ENCODE measurements at places on chromosomes 7 and 10.

GRCh38 chr7:139656387-139656786, 121.4 kb downstream of the HIPK2 start:
- DNase-seq: peak; percentile 4

- DNase-seq: no peak
These were observed 131.9 kb downstream of the TNS3 start for GRCh38 chr7:47449810-47450590.

GRCh38 chr7:156378806-156379205, 261.8 kb upstream of the RNF32 start:
- no peak for DNase-seq

GRCh38 chr10:76133597-76134255, 702.3 kb downstream of the LRMDA start:
- DNase-seq: no peak

GRCh38 chr10:128741180-128741579, 615.0 kb upstream of the MKI67 start:
- DNase-seq: no peak

GRCh38 chr10:36621346-36621745, 504.1 kb upstream of the ANKRD30A start:
- DNase-seq: no peak

- no peak for DNase-seq
These were observed 3.1 kb downstream of the SLC39A12 start for GRCh38 chr10:17954861-17955260.

DNA sequence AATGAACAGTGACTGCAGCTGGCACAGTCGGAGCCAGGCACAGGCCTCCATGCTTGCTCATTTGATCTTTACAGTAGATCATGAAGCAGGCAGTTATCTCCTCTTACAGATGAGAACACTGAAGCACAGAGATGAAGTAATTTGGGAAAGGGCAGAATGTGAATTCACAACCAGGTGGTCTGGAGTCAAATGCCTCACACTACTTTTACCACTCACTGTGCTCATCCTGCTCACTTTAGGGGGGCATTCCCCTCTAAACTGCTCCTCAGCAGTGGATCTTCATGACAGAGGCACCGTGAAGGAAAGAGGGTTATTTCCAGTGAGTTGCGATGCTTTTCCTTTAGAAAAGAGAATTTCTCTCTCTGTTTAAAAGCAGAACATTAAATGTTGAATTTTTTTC, 15.1 kb downstream of the SNX10 start:
- DNase-seq: no peak

- DNase-seq: no peak
These were observed 86.6 kb upstream of the CYTH3 start for GRCh38 chr7:6359021-6359420.

DNA sequence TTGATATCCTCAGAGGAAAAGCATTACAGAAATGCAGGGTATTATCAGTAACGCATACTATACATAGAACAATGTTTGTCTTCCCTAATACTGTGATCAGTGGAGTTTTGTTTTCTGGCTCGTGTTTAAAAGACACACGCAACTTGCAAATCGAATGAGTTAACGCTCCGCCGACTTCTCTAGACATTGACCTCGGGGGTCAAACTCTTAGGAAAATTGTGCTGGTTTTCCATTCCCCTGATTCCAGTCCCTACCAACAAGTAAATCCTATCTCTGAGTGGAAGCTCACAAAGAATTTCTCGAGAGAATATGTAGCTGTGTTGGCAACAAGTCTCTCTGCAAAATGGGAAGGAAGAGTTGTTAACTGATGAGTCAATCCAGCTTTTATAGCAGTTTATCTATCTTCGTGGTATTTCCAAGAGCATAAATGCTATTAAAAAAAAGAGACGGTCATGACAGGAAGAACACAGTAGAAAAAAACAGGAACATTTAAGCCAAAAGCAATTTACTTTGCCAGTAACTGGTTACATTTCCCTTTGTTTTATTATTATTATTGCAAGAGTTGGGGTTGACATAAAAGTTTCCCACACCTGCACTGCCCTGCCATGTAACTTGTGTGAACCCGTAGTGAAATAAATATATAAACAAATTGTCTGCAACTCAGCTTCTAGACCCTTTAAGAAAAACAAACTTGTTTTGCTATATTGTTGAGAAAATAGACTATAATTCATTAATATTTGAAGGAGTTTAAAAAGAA, 144.4 kb downstream of the ARID5B start:
- no peak for DNase-seq

DNA sequence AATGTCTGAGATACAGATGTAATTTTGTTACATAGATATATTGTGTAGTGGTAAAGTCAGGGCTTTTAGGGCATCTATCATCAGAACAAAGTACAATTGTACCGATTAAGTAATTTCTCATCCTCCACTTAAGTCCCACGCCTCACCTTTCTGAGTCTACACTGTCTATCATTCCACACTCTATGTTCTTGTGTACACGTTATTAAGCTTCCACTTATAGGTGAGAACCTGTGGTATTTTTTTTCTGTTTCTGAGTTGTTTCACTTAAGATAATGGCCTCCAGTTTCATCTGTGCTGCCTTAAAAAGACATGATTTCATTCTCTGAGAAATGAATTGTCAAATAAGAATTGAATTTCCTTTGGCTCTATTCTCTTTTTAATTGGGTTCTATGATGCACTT, 15.5 kb upstream of the OSBPL3 start:
- DNase-seq: no peak

GRCh38 chr10:44471410-44471809, 86.5 kb upstream of the CXCL12 start:
- DNase-seq: no peak

- no peak for DNase-seq
These were observed 101.8 kb downstream of the EGFR start for GRCh38 chr7:55120501-55121198.

GRCh38 chr7:12761111-12761510, 73.7 kb downstream of the ARL4A start:
- no peak for DNase-seq

DNA sequence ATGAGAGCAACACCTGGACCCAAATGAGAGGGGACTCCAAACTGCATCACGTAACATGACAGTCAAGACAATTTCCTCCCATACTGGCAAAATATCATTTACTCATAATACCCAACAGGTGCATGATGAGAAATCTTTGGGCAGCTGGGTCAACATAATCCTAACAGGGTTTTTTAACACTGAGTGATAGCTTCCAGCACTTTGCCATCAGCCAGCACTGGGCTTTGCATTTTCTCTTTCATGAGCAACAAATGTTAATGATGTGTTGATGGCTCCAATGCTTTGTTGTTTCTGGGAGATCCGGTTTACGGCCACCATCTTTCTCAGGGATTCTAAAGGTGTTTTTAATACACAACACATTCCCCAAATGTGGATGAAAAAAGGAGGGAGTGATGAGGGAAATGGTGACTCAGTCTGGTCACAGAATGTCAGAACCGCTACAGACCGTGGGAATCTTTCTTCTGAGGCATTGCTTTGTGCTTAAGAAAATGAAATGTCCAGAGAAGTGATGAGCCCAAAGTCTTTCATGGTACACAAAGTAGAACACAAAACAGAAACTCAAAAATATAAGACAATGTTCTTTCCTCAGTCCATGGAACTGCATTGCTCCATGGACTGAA, 705.7 kb upstream of the IGFBP3 start:
- no peak for DNase-seq

DNA sequence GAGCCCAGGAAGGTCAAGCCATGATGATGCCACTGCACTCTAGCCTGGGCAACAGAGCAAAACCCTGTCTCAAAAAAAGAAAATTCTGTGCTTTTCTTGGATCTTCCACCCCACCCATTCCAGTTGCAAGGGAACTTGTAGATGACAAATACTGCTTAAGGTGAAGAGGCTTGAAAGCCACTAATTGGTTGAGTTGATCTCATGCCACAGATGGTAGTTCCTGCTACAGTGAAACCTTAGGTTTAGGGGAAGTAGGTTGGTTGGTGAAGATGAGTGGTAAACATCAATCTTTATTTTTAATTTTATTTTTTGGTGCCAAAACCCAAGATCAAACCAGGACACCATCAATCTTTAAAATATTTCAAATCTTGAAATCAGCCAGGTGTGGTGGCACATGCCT, 2.9 kb upstream of the GDI2 start:
- DNase-seq: no peak

DNA sequence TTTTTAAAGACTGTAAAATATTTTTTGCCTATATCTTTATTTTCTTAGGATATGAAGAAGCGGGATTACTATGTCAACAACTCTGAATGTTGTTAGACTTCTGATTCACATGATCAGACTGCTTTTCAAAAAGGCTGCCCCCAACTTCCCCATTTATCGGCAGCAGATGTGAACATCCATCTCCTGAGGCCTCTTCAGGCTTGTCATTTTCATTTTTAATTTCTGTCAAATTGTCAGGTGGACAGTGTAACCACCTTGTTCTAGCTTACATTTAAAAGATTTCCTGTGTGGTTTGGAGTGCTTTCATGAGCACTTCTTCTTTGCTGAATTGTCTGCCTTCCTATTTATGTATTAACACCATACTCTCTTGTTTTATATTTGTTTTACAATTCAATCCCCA, 78.8 kb upstream of the GSDME start:
- no peak for DNase-seq

DNA sequence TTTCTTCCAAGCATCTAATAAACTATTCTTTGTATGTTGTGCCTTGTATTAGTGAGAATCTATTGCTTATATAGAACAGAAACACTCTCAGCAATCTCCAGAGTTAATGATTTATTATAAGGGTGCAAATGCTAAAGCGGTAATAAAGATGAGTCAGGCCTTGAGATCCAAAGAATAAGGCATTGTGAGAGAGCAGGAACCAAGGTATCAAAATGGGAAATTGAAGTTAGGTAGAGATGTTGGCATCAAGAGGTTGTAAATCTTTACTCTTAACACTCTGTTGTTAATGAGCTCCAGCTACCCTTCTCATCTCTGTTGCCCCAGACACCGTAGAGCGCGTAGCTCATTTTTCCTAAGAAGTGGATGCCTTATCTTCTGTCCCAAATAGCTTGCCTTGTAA, 375.2 kb downstream of the ARL4A start:
- no peak for DNase-seq

- peak; percentile 41 for DNase-seq
These were observed 30.4 kb downstream of the DDC start for GRCh38 chr7:50534690-50535290.

GRCh38 chr10:51743146-51743545, 43.8 kb upstream of the CSTF2T start:
- DNase-seq: peak; percentile 52

DNA sequence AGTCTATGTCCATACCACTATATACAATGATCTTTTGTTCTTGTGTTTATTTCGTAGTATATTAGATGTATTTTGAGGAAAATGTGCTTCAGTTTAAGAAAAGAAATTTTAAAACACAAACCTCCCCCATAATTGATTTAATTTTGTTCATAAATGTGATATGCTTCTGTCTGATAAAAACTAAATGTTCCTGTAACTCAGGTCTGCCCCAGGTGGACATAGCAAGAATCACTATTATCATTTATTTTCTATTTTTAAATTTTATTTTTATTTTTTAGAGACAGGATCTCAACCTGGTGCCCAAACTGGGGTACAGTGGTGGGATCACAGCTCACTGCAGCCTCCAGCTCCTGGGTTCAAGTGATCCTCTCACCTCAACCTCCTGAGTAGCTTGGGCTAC, 43.2 kb downstream of the BEND7 start:
- DNase-seq: no peak

GRCh38 chr7:135801045-135801693, 52.6 kb upstream of the FAM180A start:
- peak; percentile 74 for DNase-seq

DNA sequence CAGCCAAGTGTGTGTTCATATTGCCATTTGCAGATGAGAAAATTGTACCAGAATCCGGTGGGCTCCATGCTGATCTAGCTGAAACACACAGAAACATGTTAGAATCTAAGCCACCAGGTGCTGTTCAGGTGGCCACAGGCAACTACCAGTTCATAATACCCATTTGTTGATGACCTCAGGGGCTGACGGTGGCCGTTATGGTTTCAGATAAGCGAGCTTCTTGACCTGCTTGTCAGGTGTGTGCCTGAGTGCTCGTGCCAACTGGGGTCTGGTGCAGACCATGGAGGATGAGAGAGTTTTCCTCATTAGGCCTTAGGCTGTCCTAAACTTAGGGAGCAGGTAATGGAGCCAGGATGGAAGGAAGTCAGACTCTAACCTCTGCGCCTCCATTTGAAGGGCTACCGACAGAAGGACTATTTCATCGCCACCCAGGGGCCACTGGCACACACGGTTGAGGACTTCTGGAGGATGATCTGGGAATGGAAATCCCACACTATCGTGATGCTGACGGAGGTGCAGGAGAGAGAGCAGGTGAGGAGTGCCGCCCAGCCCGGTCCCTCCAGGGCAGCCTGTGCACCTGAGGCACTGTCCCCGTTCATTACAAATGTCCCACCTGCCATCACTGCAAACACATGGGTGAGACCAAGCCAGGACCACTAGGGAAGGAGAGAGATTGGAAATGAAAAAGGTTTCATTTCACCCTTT, 53.1 kb downstream of the MKI67 start:
- no peak for DNase-seq

DNA sequence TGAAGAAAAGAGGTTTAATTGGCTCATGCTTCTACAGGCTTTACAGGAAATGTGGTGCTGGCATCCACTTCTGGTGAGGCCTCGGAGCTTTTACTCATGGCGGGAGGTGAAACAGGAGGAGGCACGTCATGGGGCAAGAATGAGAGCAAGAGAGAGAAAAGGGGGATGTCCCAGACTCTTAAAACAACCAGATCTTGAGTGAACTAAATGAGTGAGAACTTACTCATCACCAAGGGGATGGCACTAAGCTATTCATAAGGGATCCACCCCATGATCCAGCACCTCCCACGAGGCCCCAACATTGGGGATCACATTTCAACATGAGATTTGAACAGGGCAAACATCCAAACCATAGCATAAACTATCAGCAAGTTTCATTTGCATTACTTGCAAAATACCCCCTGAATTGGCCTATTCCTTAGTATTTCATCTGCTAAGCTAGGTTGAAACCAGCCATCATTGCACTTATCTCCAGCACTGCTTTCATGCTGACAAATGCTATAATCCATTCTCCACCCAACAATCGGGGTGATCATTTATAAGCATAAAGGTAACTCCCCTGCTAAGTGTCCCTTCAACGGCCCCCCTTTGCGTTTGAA, 179.0 kb downstream of the NOC3L start:
- no peak for DNase-seq

DNA sequence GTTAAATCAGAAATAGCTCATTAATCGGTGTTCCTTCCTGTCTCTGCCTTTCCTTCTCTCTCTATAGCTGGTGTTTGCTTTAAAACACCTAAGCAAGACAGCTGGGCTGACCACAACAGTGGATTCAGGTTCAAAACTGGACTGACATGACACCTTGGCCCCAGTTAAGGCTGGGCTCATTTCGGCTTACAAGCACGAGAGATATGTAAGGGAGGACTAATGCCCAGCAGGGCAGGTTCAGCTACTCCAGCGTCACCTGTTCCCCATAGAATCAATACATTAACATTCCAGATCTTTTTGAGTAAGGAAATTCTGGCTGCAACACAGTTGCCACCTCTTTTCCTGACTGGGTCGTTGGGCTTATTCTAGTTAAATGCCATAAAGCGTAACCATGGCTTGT, 323.0 kb upstream of the AOAH start:
- DNase-seq: no peak

All from retina (tissue), 1 donor.